A549 treated with Mapracorat at 1 μM for 4 hours (cell line): ENCODE measurements at places on chromosomes 7 and 10. TPM values are rescaled to one million over a fixed set of nuclear protein-coding genes. Genes with fewer than 3 reads are reported as not detected.

The TRIM24 gene
- total RNA-seq = 7.2 to 7.7 TPM (median 7.3 TPM) in 5 replicates

The BTBD16 gene
- 0.28 to 0.88 TPM (median 0.57 TPM) in 5 replicates for total RNA-seq

The MKI67 gene
- 57.5 to 70.6 TPM (median 64.6 TPM) in 5 replicates for total RNA-seq

The TRIM50 gene
- not detected in 5 replicates for total RNA-seq

The CYP17A1 gene
- not detected in 5 replicates for total RNA-seq
